Cortex of kidney (tissue), 1 donor: ENCODE measurements at places on chromosomes 12 and 14.

GRCh38 chr14:89753828-89754412 is 200.6 kb downstream of the EFCAB11 start:
- no peak for DNase-seq

DNA sequence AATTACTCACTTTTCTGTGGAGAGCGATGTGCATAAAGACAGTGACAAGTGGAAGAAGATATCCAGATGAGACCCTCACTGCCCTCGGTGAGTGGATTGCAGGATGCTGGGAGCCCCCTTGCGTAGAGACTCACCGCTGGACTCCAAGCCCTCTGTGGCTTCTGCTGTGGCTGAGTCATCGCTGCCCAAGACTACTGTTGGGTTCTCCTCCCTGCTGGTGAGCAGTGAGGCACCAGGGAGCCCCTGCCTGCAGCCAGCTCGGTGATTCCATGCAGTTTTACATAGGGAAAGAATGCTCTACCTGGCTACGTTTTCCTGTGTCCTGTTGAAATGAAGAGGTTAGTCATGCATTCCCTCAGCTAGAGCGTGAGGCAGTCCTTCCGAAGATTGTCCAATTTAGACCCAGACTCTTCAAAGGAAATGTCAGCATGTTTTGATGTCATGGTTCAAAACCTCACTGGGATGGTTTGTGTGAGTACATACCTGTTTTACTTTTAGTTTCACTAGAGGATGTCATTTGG is 28.2 kb downstream of the TRAF3 start:
- DNase-seq = no peak

DNA sequence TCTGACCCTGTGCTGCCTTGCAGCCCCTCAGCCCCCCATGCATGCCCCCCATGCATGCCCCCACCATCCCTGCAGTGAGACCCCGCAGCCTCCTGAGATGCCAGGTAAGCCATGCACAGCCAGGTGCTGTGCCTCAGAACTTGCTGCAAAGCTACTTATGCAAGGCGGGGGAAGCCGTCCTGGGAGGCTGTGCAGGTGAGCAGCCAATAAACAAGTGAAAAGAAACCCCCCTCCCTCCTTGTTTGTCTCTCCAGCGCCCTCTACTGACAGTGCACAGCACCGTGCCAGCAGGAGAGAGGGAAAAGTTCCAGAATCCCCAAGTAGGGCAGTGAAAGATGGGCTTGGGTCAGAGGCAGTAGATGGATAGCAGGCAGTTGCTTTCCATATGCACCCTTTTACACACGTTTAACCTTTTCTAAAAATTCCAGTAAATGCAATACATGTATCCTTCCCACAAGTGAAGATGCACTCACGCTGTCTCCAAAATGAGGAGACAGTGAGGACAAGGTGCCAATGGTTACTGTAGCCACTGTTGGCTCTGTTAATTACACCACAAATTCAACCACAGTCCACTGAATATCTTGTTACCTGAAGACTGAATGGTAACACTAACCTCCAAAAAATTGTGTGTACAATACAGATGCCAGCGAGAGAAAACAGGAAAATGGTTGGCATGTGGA is 18.0 kb downstream of the TNFAIP2 start:
- no peak for DNase-seq

GRCh38 chr14:22469538-22470303 is 119.3 kb downstream of the DAD1 start:
- no peak for DNase-seq

DNA sequence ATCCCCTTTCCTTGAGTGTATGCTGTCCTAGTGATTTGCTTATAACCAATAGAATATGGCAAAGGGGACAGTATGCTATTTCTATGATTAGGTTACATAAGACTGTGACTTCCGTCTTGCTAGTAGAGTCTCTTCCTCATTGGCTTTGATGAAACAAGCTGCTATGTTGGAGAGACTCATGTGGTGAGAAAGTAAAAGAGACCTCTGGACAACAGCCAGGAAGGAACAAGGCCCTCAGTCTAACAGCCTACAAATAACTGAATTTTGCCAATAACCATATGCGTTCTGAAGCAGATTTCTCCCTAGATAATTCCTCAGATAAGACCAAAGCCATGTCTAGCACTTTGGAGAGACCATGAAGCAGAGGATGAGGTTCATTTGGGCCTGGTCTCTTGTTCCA is 134.5 kb upstream of the NAV3 start:
- no peak for DNase-seq

DNA sequence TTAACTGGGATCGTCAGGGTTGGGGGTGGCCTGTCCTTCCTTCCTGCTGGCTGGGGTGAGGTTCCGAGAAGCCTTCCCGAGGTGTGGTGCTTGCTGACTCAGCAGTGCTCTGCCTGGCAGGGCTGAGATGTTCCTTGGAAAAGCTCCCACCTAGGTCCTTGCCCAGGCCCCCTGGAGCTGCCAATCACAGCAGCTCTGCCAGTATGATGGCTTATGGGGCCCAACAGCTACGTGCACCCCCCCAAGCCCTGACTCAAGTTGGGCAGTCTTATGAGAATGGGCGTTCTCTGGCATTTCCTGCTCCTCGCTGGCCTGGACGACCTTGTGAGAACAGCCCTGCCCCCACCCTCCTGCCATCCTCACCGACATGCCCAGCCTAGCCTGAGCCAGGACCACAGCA is 292.2 kb upstream of the CRY1 start:
- no peak for DNase-seq

- DNase-seq = no peak
These were observed 81.1 kb downstream of the NRXN3 start for GRCh38 chr14:78251308-78251707.

GRCh38 chr14:91367173-91368171 is 50.1 kb downstream of the CCDC88C start:
- DNase-seq = no peak

- DNase-seq = no peak
These were observed 170.4 kb downstream of the CALM1 start for GRCh38 chr14:90567191-90567590.

DNA sequence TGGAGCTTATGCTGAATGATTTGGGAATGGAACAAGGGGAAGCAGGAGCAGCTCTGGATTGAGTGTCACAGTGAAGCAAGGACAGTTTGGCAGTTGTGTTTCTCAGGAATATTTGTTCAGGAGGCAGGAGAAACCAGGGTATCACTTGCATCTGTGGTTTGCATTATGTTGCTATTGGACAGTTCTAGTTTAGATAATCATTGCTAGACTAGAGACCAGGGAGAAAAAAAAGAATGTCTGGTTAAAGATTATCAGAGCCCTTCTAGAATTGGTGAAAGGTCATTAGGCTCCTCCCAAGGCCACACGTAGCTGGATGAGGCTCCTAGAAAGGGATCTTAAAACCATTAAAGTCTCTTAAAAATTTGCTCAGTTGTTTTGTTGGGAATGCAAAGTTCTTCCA is 17.0 kb upstream of the SRSF5 start:
- no peak for DNase-seq

DNA sequence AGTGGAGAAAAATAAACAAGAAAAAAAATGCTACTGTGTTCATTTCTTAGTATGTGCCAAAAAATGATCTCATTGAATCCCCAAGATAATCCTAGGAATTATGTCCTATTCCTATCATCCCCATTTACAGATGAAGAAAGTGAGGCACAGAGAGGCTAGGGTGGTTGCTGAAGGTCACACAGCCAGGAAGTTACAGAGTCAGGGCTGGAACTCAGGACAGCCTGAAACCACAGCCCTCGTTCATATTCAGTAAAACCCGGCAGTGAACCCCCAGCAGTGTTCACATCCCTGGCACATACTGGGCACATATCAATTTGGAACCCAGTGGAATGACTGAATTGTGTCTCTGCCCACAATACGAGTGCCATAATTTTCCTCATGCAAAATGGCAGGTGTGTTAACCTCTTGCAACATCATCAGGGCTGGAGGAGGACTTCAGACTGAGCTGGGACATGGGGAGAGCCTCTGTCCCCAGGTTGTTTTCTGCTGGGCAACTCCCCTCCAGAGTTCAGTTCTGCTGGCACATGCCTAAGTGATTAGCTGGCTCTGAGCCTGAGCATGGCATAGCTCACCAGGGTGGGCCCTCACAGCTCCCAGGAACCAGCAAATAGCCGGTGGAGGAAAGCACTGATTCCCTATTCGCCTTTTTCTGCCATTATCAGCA is 2.0 kb upstream of the PPP1CC start:
- DNase-seq = no peak

DNA sequence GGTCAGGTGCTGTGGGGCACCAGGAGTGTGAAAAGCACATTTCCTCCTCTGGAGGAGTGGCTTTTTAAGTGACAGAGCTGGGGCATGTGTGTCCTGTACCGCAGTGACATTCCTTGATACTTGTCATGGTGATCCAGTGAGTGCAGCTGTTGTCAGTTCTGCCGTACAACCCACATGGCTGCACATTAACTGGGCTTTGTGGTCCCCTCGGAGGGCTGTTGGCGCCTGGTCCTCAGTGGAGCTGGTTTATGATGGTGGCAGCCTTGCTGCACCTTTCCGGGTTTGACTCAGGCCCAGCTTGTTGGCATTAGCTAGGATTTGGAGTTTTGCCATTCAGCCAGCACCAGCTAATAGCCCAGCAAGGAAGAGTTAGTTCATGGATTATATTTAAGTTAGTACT is 77.0 kb downstream of the SLC25A47 start:
- DNase-seq = no peak

DNA sequence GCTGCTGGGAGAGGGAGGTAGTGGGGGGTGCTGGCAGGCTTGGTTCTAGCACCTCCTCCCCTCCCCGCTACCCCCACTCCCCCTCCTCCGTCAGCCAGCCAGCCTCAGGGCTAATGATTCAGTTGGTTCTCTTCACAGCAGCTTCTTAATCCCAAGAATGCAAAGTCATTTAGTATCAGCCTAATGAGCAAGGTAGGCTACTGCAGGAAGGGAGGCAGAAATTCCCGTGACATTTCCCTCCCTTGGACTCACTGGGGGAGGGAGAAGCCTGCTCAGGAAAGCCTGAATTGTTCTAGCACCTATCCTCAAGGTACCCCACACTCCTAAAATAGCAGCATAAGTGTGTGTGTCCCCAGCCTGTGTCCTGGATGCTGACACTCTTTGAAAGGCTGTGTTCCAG is 29.8 kb downstream of the ITPK1 start:
- DNase-seq = no peak

- DNase-seq = no peak
These were observed 68.7 kb downstream of the ARF6 start for GRCh38 chr14:49961270-49962222.

DNA sequence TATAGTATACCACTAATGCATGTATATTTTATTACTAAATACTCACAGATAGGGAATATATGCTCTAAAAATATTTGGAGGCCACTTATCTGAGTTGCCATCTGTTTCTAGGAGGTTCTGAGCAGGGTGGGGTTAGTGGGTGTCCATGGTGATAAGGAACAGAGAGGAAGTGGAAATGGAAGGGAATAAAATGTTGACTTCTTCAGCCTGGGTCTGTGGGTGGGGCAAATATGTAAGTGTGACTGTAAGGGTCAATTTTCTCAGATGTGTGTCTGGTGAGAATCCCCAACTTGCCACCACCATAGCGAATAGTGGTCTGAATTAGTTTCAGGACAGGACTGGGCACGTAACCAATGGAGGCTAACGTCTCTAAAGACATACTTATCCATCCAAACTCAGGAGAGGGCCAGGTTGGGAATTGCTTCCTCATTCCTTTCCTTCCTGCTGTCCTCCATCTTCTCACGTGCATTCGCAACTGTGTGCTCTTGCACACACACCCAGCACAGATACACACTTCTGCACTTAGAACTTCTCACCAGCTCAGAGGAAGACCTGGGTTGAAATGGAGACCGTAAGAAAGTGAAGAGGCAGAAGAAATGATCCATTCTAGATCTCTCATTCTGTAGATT is 54.2 kb upstream of the GZMB start:
- no peak for DNase-seq

- DNase-seq = no peak
These were observed 334.7 kb downstream of the RAD51B start for GRCh38 chr14:68154275-68154674.

DNA sequence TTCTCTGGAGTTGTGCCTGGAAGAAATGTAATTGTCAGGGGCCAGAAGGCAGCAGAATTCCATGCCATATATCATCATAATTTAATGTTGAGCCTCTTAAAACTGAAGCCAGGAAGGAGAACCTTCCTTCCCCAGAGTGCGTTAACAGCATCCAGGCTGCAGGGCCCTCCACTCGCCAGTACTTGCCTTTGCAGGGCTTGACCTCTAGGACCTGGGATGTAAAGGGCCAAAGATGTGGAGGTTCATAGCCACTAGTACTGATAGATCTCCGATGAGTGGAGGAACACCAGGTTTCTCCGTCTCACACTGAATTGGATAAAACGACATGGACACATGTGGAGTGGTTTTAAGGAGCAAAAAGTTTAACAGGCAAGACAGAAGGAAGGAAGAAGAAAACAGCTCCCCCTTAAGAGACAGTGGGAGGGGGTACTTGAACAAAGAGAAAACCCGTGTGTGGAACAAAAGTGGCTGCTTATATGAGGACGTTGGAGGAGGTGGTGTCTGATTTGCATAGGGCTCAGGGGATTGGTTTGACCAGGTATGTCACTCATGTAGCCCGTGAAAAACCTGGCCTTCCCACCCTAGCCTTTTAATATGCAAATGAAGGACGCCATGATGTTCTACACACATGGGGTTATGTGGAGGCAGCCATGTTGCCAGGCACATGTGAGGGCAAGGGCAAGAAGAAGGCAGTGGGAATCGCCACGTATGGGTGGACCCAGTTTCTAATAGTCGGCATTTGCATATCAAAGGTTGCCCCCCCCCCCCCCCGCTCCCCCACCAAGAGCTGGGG is 38.8 kb upstream of the WSCD2 start:
- DNase-seq = no peak

DNA sequence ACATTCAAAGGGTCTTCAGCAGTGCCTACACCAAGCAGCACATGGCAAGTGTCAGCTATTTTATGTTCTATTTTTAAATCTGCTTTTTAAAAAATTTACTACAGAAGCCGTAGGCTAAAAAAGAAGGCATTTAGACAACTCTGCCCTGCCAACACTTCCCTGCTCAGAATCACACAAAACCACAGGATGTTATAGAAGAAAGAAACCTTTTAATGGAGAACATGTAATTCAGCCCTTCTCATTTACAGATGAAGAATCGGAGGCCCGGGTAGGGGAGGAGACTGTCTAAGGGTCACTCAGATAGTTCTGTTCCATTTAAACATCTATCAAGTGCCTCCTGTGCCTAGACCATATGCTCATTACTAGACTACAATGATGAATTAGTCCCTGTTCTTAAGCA is 171.8 kb upstream of the NTF3 start:
- no peak for DNase-seq

- DNase-seq = no peak
These were observed 3.6 kb downstream of the ZNF839 start for GRCh38 chr14:102323102-102323501.

GRCh38 chr14:22780105-22780679 is 13.7 kb downstream of the OXA1L start:
- DNase-seq = no peak

DNA sequence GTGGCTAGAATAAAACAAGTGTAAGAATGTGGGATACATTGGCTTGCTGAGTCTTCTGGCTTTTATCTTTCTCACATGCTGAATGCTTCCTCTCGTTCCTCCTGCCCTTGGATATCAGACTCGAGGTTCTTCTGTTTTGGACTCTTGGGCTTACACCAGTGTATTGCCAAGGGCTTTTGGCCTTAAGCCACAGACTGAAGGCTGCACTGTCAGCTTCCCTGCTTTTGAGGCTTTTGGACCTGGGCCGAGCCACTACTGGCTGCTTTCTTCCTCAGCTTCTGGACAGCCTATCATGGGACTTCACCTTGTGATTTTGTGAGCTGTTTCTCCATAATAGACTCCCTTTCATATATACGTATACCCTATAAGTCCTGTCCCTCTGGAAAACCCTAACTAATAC is 300.9 kb upstream of the STXBP6 start:
- no peak for DNase-seq

- DNase-seq = no peak
These were observed 550 bp downstream of the GNG2 start for GRCh38 chr14:51860825-51861499.

GRCh38 chr14:67911562-67911961 is 92.0 kb downstream of the RAD51B start:
- no peak for DNase-seq
